ENCODE measurements at places on chromosomes 11 and 22. TPM values are rescaled to one million over a fixed set of nuclear protein-coding genes. Genes with fewer than 3 reads are reported as not detected.

RPUSD4 gene
- total RNA-seq, result 18.0 TPM

BLID gene
- total RNA-seq, result 1.0 TPM

ELFN2 gene
- 3.2 TPM for total RNA-seq

GTSE1 gene
- 7.5 TPM for total RNA-seq

RBMXL2 gene
- total RNA-seq, result not detected

OR51B4 gene
- total RNA-seq, result not detected

KLHL35 gene
- 4.7 TPM for total RNA-seq

OR10D3 gene
- not detected for total RNA-seq

OR51Q1 gene
- total RNA-seq, result not detected

ZP1 gene
- total RNA-seq, result not detected

AMBRA1 gene
- total RNA-seq, result 38.5 TPM

EIF3M gene
- 387 TPM for total RNA-seq

Data from glomerular endothelial cell (primary cell).